ENCODE measurements at places on chromosomes 6 and 20. TPM values are rescaled to one million over a fixed set of nuclear protein-coding genes. Genes with fewer than 3 reads are reported as not detected.

- DNase-seq: no peak
These were observed 44.6 kb downstream of the TSBP1 start for GRCh38 chr6:32327103-32327502.

DNA sequence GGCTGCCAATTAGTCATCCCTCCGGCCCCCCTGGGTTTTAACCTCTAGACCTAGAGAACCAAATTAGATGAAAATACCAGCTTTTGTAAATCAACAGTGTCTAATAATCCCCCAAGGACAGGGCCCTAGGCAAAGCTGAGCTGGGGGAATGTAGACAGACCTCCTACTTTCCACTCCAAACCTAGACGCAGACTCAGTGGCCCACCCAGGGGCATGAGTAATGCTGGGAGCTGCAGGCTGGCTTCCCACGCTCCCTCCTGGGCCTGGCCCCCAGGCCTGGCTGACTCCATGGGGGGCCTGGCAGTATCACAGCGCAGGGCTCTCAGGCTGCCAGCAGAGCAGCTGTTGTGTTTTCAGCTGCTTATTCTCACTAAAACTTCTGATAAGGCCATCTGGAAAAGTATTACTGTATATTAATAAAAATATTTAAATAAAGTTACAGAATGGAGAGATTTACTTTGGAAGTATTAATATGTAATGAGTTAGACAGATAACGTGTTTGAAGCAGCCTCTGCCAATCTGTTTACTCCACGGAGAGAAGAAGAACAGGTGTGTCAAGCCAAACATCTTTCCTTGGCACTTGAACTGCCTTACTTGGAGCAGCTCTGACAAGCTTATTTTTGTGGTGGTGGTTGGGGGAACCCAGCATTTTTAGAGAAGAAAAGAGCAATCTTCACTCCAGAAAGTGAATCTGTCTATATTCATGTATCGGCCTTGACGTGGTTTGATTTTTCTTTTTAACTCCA lies 144.0 kb upstream of the AGPAT4 start:
- peak; percentile 65 for DNase-seq

GRCh38 chr6:5746759-5747130 lies 260.0 kb downstream of the NRN1 start:
- DNase-seq: no peak

- DNase-seq: no peak
These were observed 107.0 kb downstream of the POPDC3 start for GRCh38 chr6:105072798-105073199.

- DNase-seq: peak; percentile 62
These were observed 797 bp downstream of the SMIM13 start for GRCh38 chr6:11094411-11094851.

GRCh38 chr20:2693286-2694007 lies 867 bp downstream of the EBF4 start:
- peak; percentile 44 for DNase-seq

- DNase-seq: no peak
These were observed 55.2 kb upstream of the TBC1D7 start for GRCh38 chr6:13383328-13384163.

GRCh38 chr6:110173506-110174132 lies 5.9 kb downstream of the WASF1 start:
- DNase-seq: no peak

DNA sequence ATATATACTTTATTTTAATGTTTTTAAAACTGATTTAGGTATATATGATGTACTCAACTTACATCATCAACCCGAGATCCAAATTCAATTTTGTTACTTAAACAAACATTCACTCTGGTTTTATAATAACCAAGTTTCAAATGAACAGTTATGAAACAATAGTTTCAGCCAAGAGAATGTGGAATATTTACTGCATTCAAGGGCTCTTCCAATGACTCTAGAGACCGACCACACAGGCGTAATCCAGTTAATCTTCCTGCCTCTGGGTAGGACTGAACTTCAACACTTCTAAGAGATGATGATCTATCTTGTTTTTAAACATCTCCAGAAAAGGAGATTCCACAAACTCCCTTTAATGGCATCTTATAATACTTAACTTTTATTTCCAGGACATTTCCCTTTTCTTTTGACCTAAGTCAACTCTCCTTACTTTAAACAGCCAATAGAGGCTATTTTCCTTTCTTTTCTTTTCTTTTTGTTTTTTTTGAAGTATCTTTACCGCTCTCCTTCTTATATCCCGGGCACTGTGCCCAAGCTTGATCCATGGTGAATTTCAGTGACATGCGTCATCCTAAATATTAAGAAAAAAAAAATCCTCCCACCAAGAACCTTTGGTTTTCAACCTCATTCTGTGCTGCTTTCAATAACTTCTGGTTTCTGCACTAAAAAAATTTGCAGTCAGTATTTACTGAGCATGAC lies 110.1 kb downstream of the KIF13A start:
- DNase-seq: no peak

DNA sequence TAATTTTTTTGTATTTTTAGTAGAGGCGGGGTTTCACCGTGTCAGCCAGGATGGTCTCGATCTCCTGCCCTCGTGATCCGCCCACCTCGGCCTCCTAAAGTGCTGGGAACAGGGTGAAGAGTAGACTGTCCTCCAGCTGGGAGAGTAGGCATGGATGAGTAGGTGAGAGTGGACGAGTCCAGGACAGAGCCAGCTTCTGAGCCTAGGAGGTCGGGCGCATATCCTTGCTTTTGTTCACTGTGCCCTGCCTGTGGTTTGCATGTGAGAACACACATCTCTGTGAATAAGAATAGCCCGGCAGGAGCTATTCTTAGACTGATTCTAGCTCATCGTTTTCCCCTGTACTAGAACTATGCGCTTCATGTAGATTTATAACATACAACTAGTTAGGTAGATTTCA lies 78.3 kb downstream of the RPP40 start:
- no peak for DNase-seq

- DNase-seq: no peak
These were observed 5.2 kb downstream of the TNNC2 start for GRCh38 chr20:45821947-45822346.

DNA sequence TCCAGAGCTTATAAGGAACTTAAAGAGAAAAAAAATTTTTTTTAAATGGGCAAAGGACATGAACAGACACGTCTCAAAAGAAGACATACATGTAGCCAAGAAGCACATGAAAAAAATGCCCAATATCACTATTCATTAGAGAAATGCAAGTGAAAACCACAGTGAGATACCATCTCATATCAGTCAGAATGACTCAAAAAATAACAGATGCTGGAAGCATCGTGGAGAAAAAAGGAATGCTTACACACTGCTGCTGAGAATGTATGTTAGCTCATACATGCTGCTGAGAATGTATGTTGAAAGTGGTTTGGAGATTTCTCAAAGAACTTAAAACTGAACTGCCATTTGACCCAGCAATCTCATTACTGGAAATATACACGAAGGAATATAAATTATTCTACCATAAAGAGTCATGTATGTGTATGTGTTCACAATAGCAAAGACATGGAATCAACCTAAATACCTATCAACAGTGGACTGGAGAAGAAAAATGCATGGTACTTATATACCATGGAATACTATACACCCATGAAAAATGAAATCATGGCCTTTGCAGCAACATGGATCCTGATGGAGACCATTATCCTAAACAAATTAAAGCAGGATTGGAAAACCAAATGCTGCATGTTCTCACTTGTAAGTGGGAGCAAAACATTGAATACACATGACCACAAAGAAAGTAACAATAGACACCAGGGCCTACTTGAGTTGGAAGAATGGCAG lies 5.2 kb downstream of the OR11A1 start:
- no peak for DNase-seq

DNA sequence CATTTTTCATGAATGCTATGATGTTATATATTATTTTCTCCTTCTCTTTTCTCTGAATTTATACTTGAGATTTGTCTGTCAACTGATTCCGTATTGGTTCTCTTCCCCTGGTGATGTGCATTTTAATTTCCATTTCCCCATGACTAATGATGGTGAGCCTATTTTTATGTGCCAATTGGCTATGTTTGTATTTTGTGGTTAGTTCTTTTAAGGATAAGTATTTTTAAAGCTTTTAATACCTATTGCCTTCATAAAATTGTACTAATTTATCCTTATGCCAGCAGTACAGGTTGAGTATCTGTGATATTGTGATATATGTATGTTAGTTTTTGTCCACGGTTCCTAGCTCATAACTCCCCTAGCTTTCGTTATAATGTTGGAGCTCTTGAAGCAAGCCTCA lies 2.8 kb downstream of the POLH start:
- DNase-seq: no peak

- no peak for DNase-seq
These were observed 12.2 kb downstream of the TOP1 start for GRCh38 chr20:41040855-41041254.

DNA sequence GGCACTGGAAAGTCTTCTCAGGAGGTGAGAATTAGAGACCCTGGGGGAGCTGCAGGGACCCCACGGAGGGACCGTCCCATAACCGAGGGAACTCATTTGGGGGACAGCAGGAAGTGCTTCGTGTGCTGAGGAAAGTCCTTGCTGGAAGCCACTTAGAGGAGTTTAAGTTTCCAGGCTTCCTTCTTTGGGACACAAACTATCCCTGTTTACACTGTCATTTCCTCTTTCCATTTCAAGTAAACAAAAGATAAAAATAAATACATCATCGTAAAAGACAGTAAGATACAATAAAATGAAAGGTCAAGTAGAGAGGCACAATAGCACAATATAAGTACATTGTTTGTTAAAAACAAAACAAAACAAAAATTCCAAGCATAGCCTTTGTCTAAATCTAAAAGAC lies 101.2 kb downstream of the TTLL2 start:
- DNase-seq: no peak

GRCh38 chr6:44221961-44222335 lies 1.4 kb upstream of the SLC29A1 start:
- DNase-seq: no peak

DNA sequence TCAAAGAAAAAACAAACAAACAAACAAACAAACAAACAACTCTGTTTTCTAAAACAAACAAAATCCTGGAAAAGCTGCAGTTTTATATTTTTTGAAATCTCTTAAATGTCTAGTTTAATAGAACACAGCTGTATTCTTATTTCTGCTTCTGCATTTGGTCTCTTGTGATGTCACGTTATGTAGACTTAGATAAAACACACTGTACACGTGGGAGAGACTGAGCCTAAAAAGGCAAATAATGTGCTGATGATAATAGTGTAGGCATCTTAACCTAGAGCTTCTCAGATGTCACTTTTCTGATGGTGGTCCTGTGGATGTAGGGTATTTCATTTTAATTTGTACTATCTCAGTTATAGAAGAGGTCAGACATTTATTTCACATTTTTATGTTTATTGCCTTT lies 261.7 kb downstream of the UTRN start:
- no peak for DNase-seq

- DNase-seq: no peak
These were observed 370.1 kb downstream of the BTBD9 start for GRCh38 chr6:38269461-38270172.

- no peak for DNase-seq
These were observed 96.3 kb downstream of the BMP2 start for GRCh38 chr20:6863798-6864201.

DNA sequence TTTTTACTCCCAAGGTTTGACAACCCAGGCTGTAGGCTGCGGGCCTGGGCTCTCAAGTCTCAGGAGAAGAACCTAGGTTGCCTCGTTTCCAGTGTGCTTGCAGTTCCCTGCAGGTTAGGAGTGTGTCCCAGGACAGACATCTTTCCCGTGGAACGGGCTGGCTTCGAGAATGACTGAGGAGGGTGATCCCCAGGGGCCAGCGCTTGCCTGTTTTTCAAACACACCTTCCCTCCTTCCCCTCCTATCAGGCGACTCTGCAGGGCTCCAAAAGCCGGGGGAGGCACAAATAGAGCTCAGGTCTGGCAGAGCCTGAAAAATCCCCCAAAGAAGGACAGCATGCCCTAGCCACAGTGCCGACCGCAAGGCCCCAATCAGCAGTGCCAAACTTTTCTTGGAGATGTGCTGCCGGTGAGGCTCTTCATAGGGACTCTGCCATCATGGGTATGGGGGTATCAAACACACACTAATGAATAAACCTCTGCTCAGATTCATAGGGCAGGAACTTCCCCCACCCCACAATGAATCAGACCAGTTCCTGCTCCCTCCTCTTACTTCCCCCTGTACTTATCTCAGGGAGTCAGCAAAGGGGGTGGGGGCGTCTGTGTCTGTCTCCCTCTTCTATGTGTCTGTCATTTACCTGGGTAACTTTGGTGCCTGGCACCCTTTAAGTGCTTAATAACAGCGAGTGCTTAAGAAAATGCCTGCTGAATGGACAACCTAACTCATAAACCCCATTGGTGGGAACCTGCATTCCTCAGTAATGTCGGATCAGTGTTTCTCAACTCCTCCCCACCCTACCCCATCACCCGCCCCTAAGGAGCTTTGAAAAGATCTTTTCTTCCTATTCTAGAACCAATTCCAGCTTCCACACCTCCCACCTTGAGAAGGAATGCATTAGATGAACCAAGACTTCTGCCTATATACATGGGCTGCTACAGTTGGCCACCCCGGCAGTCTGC lies 1.6 kb downstream of the KCNG1 start:
- DNase-seq: no peak

DNA sequence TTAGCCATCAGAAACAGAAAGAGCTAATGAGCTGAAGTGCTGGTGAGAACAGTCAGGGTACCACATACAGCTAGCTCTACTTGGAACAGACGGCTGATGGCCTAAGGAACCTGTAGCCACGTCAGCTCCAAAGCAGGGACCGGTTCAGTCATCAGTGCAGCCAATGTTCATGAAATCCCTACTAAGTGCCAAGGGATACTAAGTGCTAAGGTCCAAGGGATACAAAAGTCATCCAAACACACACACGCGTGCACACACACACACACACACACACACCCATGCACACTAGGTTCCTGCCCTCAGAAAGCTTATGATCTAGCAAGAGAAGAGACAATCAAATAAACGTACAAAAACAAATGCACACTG lies 53.6 kb downstream of the MAP3K5 start:
- no peak for DNase-seq

The GSTA3 gene
- not detected for total RNA-seq

The ASIP gene
- 1.5 TPM for total RNA-seq

The TBX18 gene
- total RNA-seq: 10.1 TPM

The CDH22 gene
- 5.8 TPM for total RNA-seq

The REM1 gene
- 3.2 TPM for total RNA-seq

The BPI gene
- not detected for total RNA-seq

The PPP1R16B gene
- 5.4 TPM for total RNA-seq

The SNX9 gene
- 37.7 TPM for total RNA-seq

The CARMIL1 gene
- 10.8 TPM for total RNA-seq
